ENCODE measurements at places on chromosomes 7 and 10. TPM values are rescaled to one million over a fixed set of nuclear protein-coding genes. Genes with fewer than 3 reads are reported as not detected.

Gene SCART1
- 3.9 TPM for total RNA-seq

Gene AGAP6
- total RNA-seq: 14.4 TPM

Gene PLEKHS1
- 0.41 TPM for total RNA-seq

Gene CALCR
- 5.3 TPM for total RNA-seq

Gene C10orf53
- not detected for total RNA-seq

Gene NKX1-2
- total RNA-seq: not detected

Gene PAX4
- total RNA-seq: not detected

Gene MDFIC
- total RNA-seq: 32.9 TPM

Gene SH2D4B
- total RNA-seq: 0.09 TPM

Measured in kidney (tissue), 22 donors.